Right hindlimb (tissue), 1 donor: ENCODE measurements at places on chromosomes 16 and 17.

DNA sequence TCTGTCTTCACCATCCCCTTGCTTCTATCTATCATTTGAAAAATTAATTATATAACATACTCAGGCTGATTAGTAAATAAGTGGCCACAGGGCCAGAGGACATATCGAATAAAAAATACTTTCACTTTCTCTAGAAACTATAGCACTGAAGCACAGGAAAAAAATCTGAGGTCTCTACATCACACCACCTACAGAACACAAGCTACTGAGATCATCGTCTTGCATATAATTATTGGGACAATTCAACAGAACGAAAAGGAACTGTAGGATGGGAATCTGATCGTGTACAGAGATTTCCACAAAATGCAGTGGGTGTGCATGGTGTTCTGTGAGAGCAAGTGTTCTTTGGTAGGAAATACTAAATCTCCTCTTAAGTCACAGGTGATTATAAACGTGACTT lies 289.6 kb upstream of the ERCC4 start:
- no peak for DNase-seq

GRCh38 chr16:637081-638018 lies 1.2 kb upstream of the METTL26 start:
- DNase-seq, result no peak

- DNase-seq, result no peak
Measured at GRCh38 chr17:312476-313148, 40.0 kb downstream of the RPH3AL start.

- DNase-seq, result peak; percentile 75
Measured at GRCh38 chr16:7363422-7364417, 31.1 kb downstream of the RBFOX1 start.

DNA sequence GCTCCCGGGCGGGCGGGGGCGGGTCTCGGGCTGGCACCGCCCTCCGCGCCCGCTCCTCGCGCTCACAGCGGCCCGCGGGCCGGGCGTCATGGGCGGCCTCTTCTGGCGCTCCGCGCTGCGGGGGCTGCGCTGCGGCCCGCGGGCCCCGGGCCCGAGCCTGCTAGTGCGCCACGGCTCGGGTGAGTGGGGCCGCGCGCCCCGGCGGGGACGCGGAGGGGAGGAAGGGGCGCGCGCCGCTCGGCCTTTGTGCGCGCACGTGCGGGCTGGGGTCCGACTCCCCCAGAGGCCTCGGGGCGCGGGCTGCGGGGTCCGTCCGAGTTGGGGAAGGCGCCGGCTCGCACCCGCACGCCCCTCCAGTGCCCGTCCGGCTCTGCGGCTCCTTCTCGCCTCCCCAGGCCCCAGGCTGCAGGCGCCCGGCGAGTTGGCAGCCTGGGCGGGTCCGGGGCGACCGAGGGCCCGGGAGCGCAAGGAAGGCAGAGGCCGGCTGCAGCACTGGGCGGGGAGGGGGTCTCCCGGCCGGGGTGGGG lies at the start of gene NME4:
TSS of gene NME4 (plus strand) at position 65 of the 527 bp plus-strand sequence. CDS start at position 89, 24 bp downstream.
- DNase-seq, result no peak

DNA sequence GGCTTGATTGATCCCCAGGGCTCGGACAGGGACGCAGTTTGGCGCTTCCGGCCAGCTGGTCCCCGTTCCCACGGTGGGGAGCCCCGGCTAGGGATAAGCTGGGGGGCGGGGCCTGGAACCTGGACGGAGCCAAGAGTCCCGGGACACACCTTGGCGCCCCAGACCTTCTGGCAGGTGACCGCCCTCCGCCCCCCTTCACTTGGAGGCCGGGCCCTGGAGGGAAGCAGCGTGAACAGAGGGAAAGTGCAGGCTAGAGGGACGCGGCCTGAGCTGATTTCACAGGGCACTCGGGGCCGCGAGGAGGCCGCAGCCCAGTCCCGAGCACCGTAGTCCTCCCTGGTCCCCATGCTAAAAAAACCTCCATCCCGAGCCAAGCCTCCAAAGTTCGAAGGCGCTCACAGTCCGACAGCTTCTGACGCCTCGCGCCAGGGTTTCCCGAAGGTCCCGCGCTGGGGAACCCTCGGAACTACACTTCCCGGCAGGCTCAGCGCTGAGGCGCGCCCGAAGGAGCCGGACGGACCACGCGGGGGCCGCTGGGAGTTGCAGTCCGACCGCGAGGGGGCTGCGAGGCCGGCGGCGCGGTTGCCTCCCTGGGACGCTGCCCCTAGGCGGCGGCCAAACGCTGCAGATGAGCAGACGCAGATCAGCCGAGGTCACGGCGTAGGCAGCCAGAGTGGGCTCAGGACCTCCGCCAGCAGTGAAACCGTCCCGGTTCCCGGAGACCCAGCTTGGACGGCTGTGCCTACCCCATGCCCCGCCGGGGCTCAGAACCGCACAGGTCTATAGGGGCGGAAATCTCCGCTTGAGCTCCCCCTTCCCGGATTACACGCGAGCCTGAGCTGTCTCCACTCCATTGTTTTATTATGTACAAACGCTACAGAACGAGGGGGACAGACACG lies at the start of gene TBX6:
TSS of gene TBX6 (minus strand) at position 451 of the 899 bp plus-strand sequence. CDS start 731 bp downstream, outside the sequence.
- peak; percentile 94 for DNase-seq

DNA sequence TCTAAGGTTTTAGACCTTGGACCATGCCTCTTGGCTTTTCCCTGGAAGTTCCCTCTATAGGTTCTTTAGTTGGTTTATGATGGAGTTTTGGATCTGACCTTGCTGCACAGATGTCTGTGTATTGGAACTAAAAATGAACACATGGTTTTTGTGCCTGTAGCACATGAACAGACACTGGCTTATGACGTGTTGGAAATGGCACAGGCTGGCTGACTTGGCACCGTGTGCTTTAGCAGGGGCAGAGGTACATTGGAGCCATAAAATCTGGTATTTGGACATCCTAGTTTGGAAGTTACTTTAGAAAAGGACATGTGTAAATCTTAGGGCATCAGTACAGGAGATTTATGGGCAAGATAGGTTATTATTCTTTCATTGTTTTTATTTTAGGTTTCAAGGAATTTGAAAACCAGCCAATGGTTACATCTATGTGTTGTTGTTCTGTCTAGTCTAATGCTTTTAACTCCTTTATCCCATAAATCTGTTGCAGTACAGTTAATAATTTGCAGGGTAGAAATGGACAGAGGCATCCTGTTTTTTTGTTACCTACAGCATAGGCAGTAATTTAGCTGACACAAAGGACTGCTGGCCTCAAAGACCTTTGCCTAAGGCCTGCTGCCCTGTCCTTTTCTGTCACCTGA lies 6.0 kb downstream of the SOCS7 start:
- DNase-seq, result peak; percentile 55

GRCh38 chr17:62627904-62628633 lies 599 bp downstream of the MRC2 start:
- peak; percentile 88 for DNase-seq

- no peak for DNase-seq
Measured at GRCh38 chr16:23343643-23344612, 41.8 kb downstream of the SCNN1B start.

- no peak for DNase-seq
Measured at GRCh38 chr16:66502020-66502913, 47.7 kb downstream of the TK2 start.

DNA sequence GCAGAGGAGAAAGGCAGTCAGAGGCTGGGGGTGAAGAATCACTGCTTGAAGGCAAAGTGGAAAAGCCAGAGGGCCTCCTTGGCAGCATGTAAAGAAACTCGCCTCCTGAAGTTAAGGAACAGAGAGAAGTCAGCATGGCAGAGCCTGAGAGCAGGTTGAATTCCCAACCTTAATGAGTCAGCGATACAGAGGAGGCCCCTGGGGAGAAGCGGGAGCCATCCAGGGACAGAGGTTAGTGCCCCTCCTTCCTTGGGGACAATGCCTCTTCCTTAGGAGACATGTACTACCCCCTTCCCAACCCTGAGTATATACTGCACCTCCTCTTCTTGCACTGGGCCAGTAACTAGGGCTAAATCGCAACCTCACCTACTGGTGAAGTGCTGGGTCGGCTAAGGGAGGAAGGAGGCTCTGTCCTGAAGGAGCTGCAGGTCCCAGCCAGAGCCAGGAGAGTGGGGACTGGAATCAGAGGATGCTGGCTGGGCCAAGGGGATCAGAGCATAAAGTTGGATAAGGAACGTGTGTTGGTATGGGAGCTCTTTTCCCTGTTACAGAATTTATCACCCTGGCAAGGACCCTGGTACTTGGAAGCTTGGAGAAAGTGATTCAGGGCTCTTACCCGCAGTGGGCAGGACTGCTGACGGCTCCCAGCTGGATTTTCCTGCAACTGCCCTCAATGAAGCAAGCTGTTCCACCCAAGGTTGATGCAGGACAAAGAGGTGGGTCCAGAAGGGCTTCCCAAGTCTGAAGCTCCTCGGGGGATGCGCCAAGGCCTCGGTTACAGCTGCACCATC lies 5.4 kb upstream of the AANAT start:
- no peak for DNase-seq

DNA sequence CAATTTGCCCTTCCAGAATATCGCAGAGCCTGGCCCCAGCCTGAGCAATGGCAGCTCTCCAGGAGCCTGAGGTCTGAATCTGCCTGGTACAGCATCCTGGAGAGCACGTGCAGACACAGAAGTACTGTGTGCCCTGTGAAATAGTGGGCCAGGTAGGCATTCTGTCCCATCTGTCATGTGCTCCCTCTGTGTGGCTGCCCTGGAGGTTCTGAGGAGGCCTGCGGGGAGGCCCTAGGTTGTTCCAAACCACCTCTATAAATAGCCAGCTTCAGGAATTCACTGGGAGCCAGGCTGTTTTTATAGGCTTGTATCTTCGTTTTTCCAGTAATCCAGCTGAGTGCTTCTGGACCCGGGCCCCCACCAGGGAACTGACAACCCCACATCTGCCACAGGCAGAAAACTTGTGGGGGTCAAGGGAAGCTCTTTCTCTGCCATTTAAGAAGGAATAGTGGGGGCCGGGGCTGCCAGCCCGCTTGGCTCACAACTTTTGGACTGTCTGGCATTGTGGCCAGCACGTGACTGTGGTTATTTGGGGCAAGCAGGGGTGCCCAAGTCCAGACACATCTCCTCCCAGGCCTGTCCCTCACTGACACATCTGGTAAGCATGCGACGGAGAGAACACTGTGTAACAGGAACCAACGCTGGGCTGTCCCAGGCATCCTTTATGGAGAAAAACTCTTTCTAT lies 356.3 kb upstream of the TNRC6C start:
- peak; percentile 75 for DNase-seq

- DNase-seq, result peak; percentile 74
Measured at GRCh38 chr17:350706-351448, 1.7 kb downstream of the RPH3AL start.

- DNase-seq, result no peak
Measured at GRCh38 chr17:4162775-4163466, 19.9 kb downstream of the CYB5D2 start.

GRCh38 chr17:55314784-55315491 lies 50.2 kb downstream of the HLF start:
- DNase-seq, result no peak

DNA sequence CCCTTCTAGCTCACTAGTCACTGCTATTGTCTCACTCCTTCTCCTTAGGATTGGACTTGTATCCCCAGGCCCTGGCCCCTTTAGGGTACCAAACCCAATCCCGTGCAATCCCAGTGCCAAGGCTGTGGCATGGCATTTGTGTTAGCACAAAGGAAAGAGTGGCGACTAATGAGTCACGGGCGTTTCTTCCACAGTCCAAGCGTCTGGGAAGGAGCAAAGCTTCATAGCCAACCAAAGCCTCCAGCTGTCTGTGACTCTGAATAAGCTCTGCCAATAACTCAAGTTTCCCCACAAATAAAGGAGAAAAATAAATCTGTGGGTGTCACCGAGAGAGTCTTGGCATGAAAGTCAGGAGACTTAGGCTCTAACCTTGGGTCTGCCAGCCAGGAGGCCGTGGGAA lies 54.6 kb upstream of the COX10 start:
- DNase-seq, result no peak
